ENCODE measurements at places on chromosomes 4 and X. TPM values are rescaled to one million over a fixed set of nuclear protein-coding genes. Genes with fewer than 3 reads are reported as not detected.

- DNase-seq, result no peak
- H3K4me1 ChIP-seq, result no peaks in the 10 kb centered on the region
- no peak overlapping the region for H3K27ac ChIP-seq
- no peaks in the 10 kb centered on the region for H3K36me3 ChIP-seq
- no peak overlapping the region for H3K4me3 ChIP-seq
Observed at GRCh38 chrX:114049063-114049462, 534.8 kb upstream of the HTR2C start.

The RTL9 gene
- not detected for total RNA-seq

The HPSE gene
- total RNA-seq, result 5.5 TPM

GRCh38 chr4:48904541-48905142, 1.9 kb downstream of the OCIAD2 start:
- peaks cover 55% of the 10 kb centered on the region for H3K4me1 ChIP-seq
- H3K27me3 ChIP-seq, result no peaks in the 10 kb centered on the region
- H3K36me3 ChIP-seq, result peaks cover 29% of the 10 kb centered on the region
- H3K27ac ChIP-seq, result peak overlapping the region; percentile 46
- DNase-seq, result no peak
- H3K4me3 ChIP-seq, result peak overlapping the region; percentile 77

The TRAM1L1 gene
- total RNA-seq, result not detected

The SERPINA7 gene
- not detected for total RNA-seq

DNA sequence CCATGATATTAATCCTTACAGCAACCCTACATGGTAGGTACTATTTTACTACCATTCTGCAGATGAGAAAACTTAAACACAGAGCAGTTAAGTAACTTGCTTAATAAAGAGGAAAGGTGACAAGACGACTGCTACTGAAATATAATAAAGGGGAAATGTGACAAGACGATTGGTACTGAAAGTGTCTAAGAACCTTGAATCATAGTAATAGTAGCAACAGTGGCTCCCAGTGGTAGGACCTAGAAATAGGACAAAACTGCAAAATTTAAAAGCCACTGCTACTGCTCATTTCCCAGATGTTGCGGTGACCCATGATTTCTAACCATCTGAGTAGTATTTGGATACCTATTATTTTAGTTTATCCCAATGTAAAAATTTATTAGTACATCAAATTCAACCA, 89.5 kb downstream of the TASL start:
- H3K4me3 ChIP-seq, result no peak overlapping the region
- H3K27ac ChIP-seq, result no peak overlapping the region
- DNase-seq, result no peak
- H3K4me1 ChIP-seq, result no peaks in the 10 kb centered on the region

The TMEM35A gene
- not detected for total RNA-seq

The OR13H1 gene
- total RNA-seq, result not detected

The SPANXD gene
- total RNA-seq, result not detected

GRCh38 chrX:47366041-47366722, 4.2 kb upstream of the ZNF157 start:
- peak overlapping the region; percentile 80 for H3K4me3 ChIP-seq
- H3K4me1 ChIP-seq, result peaks cover 14% of the 10 kb centered on the region
- peak; percentile 80 for DNase-seq
- H3K27me3 ChIP-seq, result no peaks in the 10 kb centered on the region

The SPANXB1 gene
- not detected for total RNA-seq

The NUDT9 gene
- total RNA-seq, result 12.3 TPM

- no peak overlapping the region for H3K4me3 ChIP-seq
- no peaks in the 10 kb centered on the region for H3K36me3 ChIP-seq
- no peak overlapping the region for H3K27ac ChIP-seq
- H3K4me1 ChIP-seq, result no peaks in the 10 kb centered on the region
Observed at GRCh38 chr4:168908851-168909273, 101.2 kb downstream of the CBR4 start.

The HPGDS gene
- not detected for total RNA-seq
